Activated T-helper 9 cell treated with anti-CD3 and anti-CD28 coated beads, Interleukin-2, amount 50 U/mL, for 16 hours (primary cell): ENCODE measurements at places on chromosomes 5 and 9.

- DNase-seq, result no peak
These were observed 69.7 kb downstream of the SH3GL2 start for GRCh38 chr9:17648516-17648915.

DNA sequence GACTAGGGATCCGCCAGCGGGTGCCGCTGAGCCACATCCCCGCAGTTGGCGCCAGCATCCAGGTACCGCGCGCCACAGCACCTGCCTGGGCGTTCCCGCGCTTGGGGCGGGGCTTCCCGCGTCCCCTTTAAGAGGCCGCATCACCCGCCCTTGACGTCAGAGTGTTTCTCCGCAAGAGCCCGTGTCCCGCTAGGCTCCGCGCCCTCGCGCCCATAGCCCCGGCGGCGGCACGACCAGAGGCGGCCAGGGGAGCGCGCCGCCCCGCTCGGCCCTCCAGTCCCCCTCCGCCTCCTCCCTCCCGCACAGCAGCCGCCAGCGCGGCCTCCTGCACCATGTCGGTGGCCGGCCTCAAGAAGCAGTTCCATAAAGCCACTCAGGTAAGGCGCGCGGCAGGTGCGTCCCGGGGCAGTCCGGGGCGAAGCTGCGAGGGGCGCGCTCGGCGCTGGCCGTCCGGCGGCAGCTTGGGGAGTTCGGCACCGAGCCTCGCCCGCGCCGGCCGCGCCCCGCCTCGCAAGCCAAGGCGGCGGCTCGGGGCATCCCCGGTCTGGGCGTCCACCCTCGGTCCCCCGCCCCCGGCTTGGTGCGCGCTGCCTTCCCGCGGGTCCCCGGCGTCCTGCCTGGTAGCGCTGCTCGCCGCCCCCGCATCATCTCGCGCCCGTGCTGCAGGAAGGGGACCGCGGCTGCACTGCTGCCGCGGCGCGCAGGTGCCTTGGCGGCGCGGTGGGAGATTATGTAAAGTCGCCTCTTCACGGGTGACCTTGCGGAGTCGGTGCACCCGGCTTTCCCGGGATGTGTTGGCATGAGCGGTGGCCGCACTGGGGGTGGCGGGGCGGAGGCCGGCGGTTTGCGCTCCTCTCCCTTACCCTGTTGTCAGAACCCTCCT lies at the start of gene SH3GL2:
Gene SH3GL2, plus strand, starts transcription at position 156 of the 883 bp plus-strand sequence.
- DNase-seq, result no peak

DNA sequence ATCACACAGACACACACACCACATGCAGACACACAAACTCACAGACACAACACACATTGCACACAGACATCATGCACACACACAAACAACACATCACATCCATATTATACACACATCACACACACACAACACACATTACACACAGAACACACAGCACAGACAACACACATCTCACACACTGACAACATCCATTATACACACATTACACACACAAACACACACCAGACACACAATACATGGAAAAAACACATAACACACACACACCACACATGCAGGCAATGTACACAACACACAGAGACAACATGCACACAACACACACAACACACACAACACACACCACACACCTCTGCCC lies 4.8 kb upstream of the CCDC187 start:
- no peak for DNase-seq

- no peak for DNase-seq
These were observed 23.6 kb upstream of the LRRTM2 start for GRCh38 chr5:138898742-138899141.

DNA sequence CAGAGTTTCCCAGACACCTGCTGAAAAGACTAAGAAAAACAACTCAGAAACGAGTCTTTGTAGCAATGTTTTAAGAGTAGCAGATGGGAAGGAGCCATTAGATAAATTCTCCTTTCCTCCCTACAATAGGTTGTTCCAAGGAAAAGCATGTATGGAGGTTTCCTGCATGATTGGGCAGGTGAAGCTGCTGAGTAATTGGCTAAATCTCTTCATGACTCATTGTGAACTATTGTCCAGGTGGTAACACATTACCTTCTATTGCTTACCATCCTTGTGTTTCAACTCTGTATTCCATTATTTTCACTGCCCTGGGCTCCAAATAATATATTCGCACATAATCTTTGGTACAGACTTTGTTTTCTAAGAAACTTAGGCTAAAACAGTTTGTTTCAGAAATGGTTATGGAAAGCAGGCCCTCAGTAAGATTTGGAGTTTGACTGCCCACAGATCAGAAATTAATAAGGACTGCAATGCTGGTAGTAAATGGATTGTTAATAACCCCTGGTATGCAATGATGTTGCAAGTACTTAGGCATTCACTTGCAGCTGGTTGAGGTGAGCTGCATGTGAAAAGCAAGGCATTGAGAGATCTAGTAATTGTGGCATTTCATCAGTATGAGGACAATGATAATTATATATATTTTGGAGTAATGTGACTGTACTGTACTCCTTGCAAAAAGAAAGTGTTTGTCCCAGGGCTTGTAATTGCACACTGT lies 281.4 kb upstream of the VLDLR start:
- DNase-seq, result no peak

- no peak for DNase-seq
These were observed 20.8 kb upstream of the MATR3 start for GRCh38 chr5:139272471-139273321.

GRCh38 chr9:94855903-94856302 lies 129.4 kb downstream of the AOPEP start:
- DNase-seq, result no peak

DNA sequence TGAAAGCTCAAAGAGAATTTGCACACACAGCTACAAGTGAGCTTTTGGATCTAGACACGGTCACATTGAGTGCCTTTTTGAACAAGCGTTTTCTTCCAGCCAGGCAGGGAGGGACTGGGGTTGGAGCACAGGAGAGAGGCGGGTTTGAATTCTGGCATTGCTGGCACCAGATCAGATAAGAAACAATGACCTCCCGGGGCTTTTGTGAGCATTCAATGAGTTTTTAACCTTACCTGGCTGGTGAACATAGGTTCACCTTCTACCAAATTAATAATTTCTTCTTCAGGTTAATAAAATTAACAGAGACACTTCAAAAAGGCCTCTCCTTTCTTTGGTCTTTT lies 312.9 kb upstream of the MSX2 start:
- DNase-seq, result no peak

- no peak for DNase-seq
These were observed at the start of gene ADAMTS19 for GRCh38 chr5:129459777-129460671. TSS of gene ADAMTS19 (plus strand) at chr5:129460298. CDS start at chr5:129460392, 94 bp downstream.

- no peak for DNase-seq
These were observed 288.4 kb downstream of the CAAP1 start for GRCh38 chr9:26604076-26604662.

- no peak for DNase-seq
These were observed 156.1 kb upstream of the KIF2A start for GRCh38 chr5:62149879-62150278.
